ENCODE measurements at places on chromosomes 4 and X.

DNA sequence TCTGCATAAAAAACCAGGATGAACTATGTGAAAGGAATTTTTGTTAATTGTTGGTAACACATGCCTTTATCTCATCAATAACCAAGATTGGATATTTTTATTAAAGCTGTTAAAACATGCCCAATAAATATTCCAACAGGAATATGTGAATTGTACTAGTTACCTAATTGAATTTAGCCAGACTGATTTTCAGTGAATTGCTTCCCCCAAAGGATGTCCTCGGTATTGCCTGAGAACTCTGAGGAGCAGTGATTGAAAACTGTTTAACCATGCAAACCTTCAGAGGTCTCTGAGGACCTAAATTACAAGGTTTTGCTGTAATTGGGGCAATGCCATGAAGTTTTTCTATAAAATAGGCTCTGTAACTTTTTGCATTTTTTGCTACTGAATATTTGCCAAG is 66.6 kb downstream of the BLTP1 start:
- no peak for DNase-seq

- no peak for DNase-seq
Measured at GRCh38 chr4:155787113-155787710, 28.4 kb downstream of the GUCY1B1 start.

- no peak for DNase-seq
Measured at GRCh38 chrX:50697691-50698090, 116.3 kb downstream of the SHROOM4 start.

- no peak for DNase-seq
Measured at GRCh38 chr4:99458911-99459447, 23.8 kb upstream of the ADH7 start.

GRCh38 chr4:102390438-102390837 is 45.2 kb upstream of the SLC39A8 start:
- DNase-seq = no peak

- no peak for DNase-seq
Measured at GRCh38 chr4:4819213-4819606, 40.3 kb upstream of the MSX1 start.

DNA sequence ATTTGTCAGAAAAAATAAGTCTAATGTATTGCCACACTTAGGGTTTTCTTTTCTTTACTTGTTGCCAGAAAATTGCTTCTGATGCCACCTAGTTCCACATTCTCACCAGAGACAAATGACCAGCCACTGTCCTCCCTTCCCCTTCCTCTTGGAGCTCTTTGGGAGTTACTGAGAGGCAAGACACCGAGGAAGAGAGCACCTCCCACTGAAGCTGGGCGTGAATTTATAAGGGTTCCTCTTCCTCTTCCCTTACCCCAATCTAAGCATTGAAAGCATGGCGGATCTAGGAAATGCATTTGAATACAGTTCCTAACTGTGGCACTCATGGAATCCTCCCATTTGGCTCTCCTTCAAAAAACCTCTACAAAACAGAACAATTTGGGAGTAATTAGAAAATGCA is 30.0 kb downstream of the ANXA3 start:
- DNase-seq = no peak

- no peak for DNase-seq
Measured at GRCh38 chr4:110033355-110034025, 120.8 kb downstream of the EGF start.

- no peak for DNase-seq
Measured at GRCh38 chr4:124872659-124873058, 160.1 kb upstream of the ANKRD50 start.

Data from left colon (tissue), 2 donors.